DND-41 (cell line): ENCODE measurements at places on chromosomes 6 and 20.
A peak's percentile ranks its signal among the peaks of the same experiment; 100 is the strongest.

- no peak for DNase-seq
Observed at GRCh38 chr20:10708351-10709185, 34.8 kb upstream of the JAG1 start.

GRCh38 chr20:63748934-63749270, 9.3 kb downstream of the SLC2A4RG start:
- no peak for DNase-seq

- no peak for DNase-seq
Observed at GRCh38 chr20:46695892-46696291, 6.6 kb upstream of the TP53RK start.

DNA sequence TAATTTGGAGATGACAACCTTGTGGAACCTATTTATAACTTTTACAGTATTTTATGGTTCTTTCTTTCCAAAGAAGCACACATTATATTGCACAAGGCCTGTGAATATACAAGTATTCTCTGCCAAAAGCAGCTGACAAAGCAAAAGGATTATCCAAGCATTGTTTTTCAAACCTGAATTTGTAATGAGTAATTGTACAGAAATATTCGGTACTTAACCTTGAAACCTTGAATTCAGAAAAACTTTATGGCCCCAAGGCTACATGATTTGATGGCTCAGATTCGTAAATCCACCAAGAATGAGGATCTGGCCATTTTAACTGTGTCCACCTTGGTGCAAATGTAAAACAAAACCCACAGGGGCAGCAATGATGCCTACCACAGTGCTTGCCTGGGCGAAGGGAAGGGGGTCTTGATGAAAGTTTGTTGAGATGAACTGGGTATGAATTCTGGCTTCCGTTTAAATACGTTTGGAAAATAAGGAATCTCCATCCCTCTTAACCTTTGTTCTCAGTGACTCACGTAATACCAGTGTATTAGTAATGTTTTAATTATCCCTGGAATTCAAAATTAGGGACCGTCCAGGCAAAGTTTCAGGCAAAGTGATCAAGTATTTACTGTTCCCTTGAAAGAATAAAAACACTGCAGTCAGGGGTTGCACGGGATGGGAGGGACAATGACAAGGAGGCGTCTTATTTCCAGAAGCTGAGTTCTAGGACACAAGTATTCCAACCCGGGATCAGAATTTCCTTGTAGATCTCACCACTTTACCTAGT, 2.7 kb upstream of the RBM24 start:
- no peak for DNase-seq

DNA sequence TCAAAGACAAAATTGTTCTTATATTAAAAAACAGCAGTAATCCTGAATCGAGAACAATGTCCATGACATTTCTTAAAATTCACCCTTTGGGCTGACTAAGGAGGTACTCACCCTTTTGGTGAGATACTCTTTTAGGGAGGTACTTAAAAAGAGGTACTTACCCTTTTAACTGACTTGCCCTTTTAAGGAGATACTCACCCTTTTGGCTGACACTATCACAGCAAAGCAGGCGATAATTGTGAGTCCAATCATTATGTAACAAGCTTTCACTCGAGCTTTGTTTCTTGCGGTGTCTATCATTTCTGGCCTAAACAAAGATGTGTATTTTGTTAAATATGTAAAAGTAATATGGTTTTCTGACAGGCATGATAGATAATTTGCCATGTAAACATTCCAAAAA, 3.7 kb downstream of the FAM162B start:
- DNase-seq, result no peak

DNA sequence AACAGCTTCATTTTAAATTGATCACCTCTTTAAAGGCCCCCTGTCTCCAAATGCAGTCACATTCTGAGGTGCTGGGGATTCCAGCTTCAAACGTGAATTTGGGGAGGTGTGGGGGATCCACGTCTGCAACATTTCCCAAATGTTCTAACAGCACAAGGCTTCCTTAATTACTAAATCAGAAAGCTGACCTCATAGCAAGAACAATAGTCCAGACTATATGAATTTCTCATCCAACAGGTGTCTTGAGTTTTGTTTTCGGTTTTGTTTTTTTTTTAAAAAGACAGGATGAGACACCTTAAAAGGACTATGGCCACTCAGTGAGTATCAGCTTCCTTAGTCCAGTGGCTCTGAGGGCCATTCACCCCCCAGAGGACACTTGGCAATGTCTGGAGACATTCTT, 11.5 kb downstream of the ATP9A start:
- no peak for DNase-seq

DNA sequence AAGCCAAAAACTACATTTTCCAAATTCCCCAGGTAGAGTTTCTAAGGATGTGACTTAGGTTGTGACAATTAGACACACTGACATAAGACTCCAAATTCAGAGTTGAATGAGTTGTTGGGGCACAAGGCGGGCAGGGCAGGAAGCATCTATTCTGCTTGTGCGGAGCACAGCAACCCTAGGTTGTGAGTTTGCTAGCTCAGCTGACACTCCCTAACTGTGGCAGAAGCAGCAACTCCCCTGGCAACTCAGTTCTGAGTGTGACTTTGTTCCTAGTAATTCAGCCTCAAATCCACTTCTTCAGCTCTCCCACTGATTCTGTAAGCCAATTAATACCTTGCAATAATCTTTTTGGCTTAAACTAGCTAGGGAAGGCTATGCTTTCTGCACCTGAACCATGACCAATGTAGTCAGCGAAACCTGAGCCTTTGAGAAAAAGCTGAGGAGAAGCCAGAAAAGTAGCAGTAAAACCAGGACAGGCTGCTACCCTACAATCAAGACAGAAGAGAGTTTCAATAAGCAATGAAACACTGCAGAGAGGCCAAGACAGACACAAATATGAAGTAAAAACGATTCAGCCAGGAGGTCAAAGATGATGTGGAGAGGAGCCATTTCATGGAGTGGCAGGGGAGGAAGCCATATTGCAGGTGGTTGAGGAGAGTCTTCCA, 30.0 kb upstream of the PAQR8 start:
- DNase-seq, result no peak

GRCh38 chr6:112701201-112701600, 354.1 kb downstream of the RFPL4B start:
- DNase-seq, result no peak

- DNase-seq, result no peak
Observed at GRCh38 chr20:47334022-47334551, 22.4 kb downstream of the ZMYND8 start.

DNA sequence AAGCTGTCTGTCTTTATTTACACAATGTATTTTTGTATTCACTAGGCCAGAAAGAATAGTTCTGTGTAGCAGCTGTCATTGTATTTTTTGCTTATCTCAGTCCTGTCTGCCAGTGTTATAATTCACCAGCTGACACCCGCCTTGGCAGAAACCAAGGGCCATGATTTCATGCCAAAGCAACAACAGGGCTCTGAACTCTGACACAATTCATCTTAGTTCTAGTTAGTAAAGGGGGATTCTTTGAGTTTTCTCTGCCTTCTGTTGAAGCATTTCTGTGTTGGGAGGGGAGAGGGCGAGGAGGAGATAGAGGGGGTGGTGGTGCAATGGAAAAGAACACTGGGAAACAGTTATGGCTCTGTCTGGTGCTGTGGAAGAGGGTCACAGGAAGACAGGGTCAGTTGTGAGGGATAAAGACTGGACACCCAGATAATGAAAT, 684.6 kb upstream of the MARCKS start:
- DNase-seq, result no peak

DNA sequence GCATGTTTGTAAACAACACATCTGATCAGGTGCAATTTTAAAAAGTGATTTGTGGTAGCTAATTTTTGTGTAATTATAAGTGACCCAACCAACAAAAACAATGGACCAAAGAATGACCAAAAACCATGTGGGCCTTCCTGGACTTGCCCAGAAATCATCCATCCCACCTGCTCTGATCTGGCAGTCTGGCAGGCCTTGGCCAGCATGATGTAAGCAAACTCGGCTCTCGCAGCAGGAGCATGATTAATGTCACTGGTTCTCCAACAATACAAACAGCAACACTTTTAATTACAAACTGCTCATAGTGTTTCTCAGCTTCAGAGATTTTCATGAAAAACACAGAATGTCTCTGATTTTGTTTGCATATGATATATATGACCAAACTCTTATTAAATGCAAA, 16.1 kb downstream of the TP53INP2 start:
- DNase-seq, result no peak

DNA sequence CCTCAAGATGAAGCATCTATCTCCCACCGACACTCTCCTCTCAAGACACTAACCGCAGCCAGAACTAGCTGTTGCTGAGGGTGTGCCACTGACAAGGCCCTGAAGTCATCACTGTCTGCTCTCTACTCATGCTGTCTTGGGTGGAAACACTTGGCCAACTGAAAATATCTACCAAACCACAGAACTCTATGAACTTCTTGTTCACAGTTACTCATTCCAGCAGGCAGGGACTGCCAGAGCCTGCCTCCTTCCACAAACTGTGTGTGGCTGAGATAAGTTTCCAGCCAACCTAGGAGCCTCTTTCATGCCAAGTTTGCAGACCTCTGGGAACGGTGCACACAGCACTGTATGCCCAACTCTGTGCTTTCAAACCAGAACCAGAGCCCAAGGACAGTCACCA, 45.5 kb upstream of the NXT1 start:
- peak; percentile 26 for DNase-seq

GRCh38 chr6:53095270-53095669, 30.1 kb downstream of the FBXO9 start:
- DNase-seq, result no peak

- no peak for DNase-seq
Observed at GRCh38 chr6:109446541-109446940, 6.0 kb downstream of the SMPD2 start.

DNA sequence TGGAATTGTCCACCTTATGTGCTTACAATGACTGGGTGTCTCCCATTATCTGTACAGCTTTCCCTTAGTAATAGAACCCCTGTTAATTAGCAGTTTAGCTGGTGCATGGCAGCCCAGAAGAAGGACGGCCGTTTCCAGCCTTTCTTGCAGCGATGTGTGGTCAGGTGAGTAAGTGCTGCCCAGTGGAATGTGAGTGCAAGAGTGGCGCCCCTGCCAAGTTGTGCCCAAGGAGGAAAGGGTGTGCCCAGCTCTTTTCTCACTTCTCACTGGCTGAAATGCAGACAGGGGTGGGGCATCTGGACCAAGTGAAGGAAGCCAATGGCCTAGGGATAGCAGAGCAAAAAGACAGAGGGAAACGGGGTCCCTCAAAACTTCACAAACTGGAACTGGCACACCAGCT, 296.8 kb downstream of the PREX1 start:
- no peak for DNase-seq

DNA sequence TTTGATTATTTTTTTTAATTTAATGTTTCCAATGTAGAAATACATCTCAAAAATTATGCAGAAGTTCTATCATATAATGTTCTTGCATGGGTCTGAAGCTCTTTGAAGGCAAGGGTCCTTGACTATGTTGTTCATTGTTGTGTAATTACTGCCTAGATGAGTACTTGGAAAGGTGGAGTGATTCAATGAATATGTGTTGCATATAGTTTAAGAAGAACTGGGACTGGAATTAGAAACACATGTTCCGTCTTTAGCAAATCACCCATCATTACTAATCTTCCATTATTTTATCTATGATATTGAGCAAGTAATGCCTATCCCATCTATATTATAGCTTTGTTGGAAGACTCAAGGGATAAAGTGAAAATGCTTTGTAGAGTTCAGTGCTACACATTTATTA, 147.3 kb downstream of the LAMA2 start:
- no peak for DNase-seq

DNA sequence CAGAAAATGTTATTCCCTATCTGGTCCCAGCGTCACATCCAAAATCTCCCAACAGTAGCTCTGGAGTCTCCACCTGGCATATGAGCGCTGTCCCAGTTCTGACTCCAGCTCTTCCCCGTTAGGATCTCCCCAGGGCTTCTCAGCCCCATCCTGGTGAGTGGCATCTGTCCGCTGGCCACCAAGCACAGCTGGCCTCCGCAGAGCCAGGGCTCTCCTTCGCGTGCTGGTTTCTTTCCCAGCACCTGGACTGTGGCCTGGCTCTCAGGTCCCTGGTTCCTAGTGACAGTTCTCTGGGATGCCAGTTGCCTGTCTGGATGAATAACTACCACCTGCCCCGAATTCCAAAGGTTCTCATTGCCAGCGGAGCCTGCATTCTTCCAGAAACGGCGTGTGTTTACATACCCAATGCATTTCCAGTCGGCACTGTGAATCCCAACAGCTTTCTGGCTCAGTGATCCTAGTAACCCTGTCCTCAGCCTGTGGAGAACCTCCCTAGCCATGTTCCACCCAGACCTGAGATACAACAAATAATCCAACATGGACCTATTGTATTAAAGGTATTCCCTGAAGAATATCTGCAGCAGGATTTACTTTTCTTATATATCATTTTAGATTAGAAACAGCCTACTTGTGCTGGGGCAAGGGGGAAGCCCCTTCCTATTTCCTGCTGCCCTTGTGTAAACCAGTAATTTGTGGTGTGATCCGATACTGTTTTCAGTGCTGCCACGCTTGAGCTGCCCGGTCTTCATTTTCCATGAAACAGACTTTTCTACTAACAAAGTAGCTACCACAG, 69.9 kb upstream of the PDE10A start:
- no peak for DNase-seq

DNA sequence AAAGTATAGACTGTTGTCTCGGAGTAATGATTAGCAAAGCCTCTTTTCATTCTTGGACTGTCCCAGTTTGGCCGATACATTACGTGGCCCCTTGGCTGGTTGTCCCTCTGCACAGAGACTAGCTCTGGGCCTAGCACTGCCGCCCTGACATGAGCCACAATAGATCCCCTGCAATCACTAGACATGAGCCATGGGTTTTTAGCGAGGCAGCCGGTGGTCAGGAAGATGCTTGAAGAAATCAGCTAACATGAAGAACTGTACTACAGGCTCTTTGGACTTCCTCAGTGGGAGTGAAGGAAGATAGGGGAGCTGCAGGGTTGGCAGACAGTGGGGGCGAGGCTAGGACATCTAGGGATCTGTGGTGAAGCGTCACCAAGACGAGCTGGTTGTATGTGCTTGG, 11.0 kb downstream of the DUSP22 start:
- DNase-seq, result no peak

- DNase-seq, result peak; percentile 40
Observed at GRCh38 chr6:77457720-77458349, 5.5 kb downstream of the HTR1B start.

DNA sequence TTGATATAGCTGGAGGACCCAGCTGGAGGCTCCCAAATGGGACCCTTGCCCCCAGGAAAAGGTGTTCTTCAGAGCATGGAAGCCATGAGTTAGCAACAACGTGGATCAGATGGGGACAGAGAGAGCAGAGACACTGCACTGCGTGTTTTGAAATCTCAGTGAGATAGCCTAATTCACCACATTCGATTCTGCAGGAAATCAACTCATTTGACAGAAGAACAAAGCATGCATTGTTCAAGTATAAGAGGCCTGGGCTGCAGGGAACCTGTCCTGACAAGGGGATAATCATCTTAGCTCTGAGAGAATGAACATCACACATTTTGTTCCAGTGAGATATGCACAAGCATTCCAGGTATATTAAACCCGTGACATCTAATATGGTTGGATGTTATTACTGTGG, 450.2 kb downstream of the CDH26 start:
- no peak for DNase-seq

DNA sequence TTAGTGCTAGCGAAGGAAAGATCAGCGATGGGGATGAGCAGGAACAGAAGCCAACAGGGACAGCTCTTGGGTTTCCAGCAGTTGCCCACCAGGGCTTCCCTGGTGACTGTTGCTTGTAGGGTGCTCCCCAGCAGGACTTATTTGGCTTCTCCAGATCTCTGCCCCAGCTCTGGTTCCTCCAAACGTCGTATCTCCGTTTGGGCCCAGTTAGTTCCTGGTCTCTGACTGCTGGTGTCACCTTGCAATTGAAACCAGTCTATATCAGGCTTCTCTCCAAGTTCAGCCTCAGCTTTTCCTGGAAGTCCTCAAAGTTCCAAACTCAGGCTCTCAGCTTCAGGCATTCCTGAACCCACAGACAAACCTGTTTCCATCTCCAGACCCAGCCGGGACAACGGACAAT, 70.8 kb upstream of the NXT1 start:
- no peak for DNase-seq
